Brain microvascular endothelial cell (primary cell): ENCODE measurements at places on chromosomes 6 and 20.

DNA sequence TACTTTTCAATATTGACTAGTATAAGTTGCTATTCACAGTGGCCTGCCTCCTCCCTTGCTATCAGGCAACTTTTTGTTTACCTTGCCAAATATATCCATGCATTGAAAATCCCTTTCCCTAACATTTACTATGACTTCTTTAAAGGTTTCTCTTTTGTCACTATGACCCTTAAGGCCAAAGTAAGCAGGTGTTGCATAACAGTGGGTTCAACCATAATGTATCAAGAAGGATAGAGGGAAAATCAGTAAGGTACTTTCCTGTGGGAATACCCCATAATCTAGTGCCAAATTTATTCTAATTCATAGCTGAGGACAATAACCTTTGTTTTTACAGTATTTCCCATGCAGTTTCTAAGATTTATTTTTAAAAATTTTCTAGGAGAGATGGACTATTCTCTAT lies 527.6 kb downstream of the CDKAL1 start:
- DNase-seq = no peak

DNA sequence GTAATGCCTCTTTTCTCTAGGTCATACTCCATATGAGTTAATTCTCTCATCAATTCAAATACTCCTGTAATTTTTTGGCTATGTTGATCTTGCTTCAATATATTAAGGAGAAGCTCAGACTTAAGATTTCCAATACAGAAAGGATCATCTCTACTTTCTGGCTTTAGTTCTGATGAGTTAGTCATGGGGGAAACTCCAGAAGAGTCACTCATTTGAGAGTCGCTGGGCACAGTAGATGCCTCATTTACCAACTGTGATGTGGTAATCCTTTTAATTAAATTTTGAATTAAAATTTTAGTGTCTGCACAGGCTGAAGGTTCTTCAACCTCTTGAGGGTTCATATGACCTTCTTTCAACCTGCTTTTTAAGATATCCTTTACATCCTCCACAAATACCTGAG lies 38.5 kb downstream of the DST start:
- no peak for DNase-seq

DNA sequence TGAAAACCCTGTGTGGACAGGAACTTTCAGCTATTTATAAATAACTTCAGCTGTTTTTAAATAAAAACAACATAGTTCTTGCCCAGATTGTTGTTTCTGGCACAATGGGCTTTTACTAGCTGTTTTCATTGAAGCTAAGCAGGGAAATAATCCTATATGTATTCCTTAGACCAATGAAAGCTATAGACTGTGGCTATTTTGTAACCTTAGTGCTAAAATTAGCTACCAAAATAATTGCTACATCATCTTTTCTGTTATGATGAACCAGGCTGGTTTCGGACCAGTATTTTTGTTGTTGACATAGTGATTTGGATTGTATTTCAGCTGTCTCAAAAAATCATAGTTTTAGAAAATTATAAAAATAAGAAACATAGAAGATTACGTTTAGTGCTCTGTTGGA lies 13.7 kb downstream of the PHF3 start:
- DNase-seq = no peak

DNA sequence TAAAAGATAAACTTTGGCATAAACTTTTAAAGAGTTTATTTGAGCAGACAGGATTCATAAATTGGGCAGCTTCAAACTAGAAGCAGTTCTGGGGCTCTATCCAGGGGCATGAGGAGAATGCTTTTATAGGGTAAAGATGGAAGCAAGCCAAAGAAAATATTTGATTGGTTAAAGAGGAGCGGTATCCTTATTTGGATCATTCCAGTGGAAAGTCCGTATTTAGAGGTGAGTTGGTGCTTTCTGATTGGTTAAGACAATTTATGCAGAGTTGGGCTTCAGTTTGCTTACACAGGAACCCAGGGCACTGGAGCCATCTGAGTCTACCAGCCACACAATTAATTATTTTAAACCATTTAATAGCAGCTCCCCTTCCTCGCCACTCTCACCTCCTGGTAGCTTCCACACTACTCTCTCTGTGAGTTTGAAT lies 37.9 kb upstream of the RNF217 start:
- no peak for DNase-seq

- no peak for DNase-seq
These were observed 96.4 kb downstream of the BANF2 start for GRCh38 chr20:17796091-17796563.

DNA sequence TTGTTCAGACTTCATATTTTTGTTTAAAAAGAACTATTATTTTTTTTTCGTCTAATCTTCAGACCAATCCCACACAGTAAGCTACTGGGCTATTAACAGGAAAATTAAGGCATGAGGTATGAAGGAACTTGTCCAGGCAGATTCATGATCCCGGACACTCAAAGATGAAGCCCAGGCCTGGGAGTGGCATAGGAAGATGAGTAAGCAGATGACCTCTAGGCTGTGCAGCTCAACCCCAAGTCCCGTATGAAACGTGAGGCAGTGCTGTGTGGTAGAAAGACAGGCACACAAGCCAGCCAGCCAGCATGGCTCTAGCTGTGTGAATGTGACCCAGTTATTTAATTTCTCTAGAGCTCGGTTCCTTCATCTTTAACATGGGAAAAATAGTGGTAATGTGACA lies 231.9 kb downstream of the CLIC5 start:
- DNase-seq = no peak

DNA sequence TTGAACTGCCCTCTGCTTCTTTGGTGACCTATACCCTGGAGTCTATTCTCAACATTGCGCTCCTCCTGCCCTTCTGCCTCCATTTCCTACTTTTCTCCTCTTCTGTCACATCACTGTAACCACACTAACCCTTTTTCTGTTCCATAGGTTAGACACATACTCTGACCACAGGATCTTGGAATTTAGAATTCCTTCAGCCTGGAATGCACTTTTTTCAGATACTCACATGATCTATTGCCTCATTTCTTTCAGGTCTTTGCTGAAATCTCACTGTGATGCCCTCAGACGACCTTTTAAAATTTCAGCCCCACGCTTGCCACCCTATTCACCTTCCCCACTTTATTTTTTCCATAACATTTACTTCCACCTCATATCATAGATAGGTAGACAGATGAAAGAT lies 5.1 kb downstream of the VNN1 start:
- DNase-seq = no peak

DNA sequence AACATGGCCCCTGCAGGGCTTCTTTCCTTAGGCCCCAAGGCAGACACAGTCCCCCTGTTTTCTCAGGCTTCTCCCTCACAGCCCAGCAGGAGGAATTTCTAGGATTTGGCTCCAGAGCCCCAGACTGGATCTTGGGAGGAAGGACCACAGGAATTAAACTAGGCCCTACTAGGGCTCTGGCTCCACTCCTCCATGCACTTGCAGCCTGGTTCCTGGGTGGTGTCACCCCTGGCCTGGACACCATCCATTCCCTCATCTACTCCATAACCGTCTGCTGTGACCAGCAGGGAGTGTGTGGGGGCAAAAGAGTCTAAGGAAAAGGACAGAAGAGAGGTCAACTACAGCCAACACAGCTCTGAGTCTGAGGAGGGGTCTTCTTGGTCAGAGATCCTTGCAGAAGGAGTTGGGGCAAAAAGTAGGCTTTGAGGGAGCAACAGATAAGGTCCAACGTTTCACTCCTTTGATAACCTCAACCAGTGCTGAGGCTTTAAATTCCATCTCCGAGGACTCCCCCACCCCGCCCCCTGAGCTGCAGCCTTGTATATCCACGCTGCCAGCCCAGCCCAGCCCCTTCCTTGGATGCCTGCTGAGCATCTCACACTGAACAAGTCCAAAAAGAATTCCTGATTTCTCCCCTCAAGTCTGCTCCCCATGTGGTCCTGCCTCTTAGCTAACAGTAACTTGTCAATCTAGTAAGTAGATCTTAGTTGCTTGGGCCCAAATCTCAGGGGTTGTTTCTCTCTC lies 27.9 kb upstream of the SPDEF start:
- DNase-seq = no peak

DNA sequence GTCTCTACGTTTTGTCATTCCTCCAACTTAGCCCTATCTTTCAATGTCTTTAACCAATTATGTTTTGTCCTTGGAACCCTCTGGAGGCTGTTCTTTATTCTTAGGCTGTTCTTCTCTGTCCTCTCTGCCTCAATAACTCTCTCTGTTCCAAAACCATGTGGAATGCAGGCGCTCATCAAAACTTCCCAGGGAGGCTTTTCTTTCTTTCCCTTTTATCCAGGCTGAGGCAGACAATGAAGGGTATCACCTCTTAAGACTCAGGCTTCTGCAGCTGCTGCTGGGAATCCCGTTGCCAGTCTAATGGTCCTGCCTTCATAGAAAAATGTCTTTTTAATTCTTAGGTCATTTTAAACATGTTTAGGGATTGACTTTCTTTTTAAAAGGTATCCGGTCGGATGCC lies 544.7 kb downstream of the CDH26 start:
- DNase-seq = no peak

DNA sequence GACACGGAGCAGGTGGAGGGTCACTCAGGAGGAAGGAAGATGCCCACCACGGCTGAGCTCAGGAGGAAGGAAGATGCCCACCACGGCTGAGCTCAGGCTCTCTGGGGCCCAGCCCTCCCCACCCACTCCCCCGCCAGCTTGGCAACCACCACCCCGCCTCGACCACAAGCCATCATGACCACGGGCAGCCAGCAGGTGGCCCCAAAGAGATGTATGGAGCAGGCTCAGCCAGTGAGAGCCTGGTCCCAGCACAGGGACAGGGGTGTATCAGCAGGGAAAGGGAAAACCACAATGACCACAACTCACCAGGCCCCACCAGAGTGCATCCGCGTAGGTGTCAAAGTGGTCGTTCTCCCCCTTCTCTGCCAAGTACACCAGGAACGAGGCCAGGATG lies 30.4 kb downstream of the KCNQ2 start:
- peak; percentile 34 for DNase-seq

- no peak for DNase-seq
These were observed 1.8 kb downstream of the PLA2G7 start for GRCh38 chr6:46733341-46733801.

GRCh38 chr6:146876271-146877151 lies 277.7 kb downstream of the ADGB start:
- DNase-seq = no peak

GRCh38 chr6:168870982-168871381 lies 382.7 kb downstream of the THBS2 start:
- no peak for DNase-seq

GRCh38 chr6:80319196-80319595 lies 212.7 kb downstream of the BCKDHB start:
- no peak for DNase-seq

DNA sequence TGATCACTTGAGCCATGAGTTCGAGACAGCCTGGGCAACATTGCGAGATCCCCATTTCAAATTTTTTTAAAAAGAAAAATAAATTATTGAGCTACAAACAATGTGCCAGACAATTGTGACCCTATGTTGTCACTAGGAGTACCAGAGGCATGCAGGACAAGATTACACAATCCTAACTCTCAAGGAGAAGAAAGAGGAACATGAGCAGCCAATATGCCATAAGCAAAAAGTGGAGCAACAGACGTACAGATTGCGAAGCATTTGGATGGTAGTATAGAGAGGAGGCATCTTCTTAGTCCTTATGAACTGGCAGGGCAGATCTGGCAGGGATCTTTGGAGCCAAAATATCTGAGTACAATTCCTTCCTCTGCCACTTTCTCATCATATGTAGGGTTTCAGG lies 156.4 kb downstream of the OR2B2 start:
- no peak for DNase-seq

DNA sequence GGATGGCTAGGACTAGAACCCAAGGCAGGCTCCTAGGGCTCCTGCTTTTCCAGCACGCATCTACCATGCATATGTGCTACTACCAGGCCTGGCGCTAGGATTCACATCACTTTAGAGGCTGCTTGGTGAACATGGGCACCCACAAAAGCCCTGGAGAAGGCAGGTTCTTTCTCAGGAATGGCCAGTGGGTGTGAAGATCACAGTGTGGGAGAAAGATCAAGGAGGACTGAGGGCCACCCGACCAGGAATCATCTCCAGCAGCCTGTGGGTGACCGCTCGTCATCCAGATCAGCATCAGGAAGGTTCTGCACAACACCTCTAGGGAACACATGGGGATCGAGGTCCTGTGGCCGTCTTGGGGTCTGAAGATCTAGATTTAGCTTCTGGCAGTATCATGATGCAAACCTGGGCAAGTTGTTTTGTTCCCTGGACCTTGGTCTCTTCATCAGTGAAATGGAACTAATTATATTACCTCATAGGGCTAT lies 27.3 kb downstream of the SRSF3 start:
- DNase-seq = no peak

DNA sequence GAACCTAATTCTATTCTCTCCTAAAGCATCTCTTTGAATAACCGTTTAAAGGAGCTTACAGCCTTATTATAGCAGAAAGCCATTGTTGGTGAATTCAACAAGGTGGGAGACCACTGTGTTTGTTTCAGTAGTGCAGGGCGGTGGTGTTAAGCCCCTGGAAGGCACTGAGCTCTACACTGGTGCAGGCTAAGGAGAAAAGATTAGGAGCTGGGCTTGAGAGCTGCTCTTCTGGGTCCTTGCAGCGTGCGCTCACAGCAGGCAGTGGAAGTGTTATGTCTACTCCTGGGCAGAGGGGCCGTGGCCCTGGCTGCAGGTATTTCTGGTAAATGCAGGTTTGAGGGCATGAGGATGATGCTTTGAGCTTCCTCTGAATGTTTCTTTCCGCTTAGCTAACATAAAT lies 361.2 kb downstream of the RNF144B start:
- no peak for DNase-seq

- no peak for DNase-seq
These were observed 2.9 kb downstream of the ADA start for GRCh38 chr20:44648579-44648978.

DNA sequence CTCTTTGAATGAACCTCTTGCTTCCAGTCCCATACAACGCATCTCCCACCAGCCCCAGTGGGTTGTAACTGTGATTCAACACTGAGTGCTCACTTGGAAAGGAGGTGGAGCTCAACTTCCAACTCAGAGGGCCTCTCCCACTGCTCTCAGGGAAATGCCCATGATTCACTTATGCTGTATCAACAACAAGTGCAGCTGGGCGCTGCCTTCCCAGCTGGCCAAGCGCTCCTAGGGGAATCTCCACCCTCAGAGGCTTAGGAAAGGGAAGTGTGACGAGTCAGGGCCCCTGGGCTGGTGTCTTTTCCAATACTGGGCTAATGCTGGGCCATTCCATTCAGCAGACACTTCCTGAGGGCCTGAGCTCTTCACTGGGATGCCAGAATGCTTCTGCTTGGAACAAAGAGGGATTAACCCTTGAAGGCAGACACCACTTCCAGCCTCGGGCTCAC lies 8.1 kb upstream of the OCSTAMP start:
- DNase-seq = peak; percentile 84

GRCh38 chr6:135530113-135530512 lies 32.6 kb upstream of the AHI1 start:
- DNase-seq = no peak

- DNase-seq = no peak
These were observed 16.6 kb downstream of the NPEPL1 start for GRCh38 chr20:58709013-58709702.
